Hematopoietic multipotent progenitor cell treated with erythropoietin and hydrocortisone succinate and interleukin-3 and kit ligand, for 17 days (in vitro differentiated cells): ENCODE measurements at places on chromosomes 7 and 10.

GRCh38 chr7:117134411-117134810 is 181.1 kb downstream of the ST7 start:
- no peak for DNase-seq

DNA sequence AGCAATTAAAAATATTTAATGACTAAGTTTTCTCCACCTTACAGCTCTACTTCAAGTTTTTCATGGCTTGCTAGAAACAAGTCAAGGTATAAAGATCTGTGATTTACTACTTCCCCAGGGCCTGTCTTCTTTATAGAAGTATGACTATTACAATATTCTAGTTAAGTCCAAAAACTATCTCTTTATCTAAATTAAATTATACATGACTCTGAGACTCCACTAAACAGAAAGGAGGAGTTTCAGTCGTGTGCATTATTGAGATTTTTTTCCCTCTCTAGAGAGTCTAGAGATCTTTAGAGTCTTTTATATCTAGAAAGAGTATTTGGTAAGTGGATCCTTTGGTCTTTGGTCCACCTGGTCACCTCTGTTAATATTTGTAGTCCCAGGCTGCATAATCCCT is 100.7 kb downstream of the SEMA3E start:
- no peak for DNase-seq

DNA sequence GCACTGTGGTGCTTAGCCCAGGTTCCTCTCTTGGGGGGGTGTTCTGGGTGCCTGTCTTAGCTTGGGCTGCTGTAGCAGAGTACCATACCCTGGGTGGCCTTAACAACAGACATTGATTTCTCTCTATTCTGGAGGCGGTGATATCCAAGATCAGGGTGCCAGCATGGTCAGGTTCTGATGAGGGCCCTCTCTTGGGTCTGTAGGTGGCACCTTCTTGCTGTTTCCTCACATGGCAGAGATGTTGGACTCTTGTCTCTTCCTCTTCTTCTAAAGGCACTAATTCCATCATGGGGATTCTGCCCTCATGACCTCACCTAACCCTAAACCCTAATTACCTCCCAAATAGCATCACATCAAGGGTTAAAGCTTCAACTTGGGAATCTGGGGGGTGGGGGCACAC is 19.9 kb upstream of the CRHR2 start:
- no peak for DNase-seq

GRCh38 chr10:112362833-112363232 is 11.1 kb upstream of the ACSL5 start:
- DNase-seq = no peak

DNA sequence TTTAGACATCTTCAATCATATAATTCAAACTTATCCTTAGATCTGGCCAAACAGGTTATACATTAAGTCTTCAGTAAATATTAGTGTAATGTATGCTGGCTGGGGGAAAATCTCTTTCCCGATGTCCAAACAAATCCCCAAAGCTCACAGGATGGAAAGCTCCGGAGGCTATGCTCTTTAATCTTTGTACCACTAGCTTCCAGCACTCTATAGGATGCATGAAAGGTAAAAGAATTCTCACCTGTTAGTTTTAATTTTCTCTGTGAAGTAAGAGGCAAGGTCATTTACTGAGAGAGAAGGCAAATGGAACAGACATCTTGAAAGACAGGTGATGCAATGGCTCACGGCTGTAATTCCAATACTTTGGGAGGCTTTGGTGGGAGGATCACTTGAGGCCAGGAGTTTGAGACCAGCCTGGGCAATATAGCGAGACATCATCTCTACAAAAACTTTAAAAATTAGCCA is 99.8 kb upstream of the KIF5B start:
- DNase-seq = no peak

- no peak for DNase-seq
Measured at GRCh38 chr10:131742500-131742951, 158.3 kb upstream of the PPP2R2D start.

- DNase-seq = no peak
Measured at GRCh38 chr10:87675396-87676376, 16.0 kb downstream of the PAPSS2 start.

DNA sequence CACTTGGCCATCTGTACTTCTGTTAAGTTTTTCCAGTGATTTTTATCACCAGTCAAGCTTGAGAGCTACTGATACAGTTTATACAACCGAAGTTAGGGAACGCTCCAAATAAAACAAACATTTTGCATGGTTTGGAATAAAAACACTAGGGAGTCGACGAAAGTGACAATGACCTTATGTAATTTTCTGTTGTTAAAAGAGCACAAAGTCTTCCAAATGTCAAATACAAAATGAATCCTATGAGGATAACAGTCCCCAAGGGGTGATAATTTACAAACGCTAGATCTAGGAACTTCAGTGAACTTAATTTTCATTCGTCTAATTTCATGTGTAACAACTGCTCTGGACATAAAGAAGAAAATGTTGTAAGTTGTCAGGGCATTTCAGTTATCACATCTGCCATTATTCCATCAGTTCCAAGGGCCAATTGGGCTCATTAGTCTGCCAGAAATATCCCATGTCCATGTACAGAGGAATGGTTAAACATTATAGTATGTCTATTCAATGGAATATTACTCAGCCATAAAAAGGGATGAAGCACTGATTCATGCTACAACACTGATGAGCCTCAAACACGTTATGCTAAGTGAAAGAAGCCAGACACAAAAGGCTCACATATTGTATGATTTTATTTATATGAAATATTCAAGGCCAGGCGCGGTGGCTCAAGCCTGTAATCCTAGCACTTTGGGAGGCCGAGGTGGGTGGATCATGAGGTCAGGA is 38.0 kb upstream of the CYTH3 start:
- no peak for DNase-seq

DNA sequence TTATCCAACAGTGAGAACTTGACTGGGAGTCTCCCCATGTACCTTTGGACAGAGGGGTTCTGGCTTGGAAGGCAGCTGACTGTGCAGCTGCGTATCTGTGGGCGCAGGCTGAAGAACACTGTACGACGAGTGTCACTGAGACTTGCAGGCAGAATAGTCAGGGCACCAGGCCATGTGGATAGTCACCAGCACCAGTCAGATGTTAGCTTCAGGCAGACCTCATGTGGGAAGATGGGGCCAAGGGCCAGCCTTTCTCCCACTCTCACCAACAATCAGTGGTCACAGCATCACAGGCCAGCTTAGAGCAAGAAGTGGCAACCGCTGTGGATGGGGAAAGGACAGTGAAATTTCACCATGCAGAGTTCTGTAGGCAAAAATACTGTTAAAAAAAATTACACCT is 43.4 kb upstream of the GJD4 start:
- no peak for DNase-seq

- no peak for DNase-seq
Measured at GRCh38 chr10:121096617-121097431, 245.7 kb downstream of the WDR11 start.

DNA sequence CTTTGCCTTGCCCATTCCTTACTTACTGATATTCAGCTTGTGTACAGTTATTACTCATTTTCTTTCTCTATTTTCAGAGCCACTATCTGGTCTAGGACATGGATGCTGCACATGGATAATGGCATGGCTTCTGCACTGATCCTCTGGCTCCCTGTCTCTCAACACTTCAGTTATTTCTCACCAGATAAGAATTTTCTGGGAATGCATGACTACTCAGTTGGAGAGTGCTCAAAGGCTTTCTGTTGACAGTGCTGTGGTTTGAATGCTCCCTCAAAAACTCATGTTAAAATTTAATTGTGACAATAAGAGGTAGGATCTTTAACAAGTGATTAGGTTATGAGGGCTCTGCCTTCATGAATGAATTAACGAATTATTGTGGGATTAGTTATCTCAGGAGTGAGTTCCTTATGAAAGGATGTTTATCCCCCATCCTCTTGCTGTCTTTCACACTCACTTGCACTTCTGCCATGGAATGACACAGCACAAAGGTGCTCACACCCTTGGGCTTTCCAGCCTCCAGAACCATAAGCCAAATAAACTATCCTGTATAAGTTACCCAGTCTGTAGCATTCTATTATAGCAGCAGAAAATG is 16.1 kb upstream of the PIK3CG start:
- no peak for DNase-seq

GRCh38 chr7:602341-603141 is 82.9 kb upstream of the PDGFA start:
- DNase-seq = no peak

DNA sequence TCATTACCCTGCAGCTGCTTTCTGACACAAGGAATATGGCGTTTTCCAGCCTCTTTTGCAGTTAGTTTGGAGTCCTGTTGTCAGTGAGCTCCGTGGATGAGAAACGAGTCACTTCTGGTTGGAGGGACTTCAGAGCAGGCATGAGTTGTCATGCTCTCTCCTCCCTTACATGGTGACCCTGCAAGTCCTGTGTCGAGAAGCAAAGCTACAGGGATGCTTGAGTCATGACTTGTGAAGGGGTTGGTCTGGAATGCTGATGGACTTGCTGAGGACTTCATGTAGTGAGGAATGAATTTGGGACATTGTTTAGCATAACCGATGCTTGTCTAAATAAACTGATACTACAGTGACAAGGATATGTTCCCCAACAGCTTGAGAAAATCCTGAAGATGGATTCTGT is 108.8 kb downstream of the ADCYAP1R1 start:
- DNase-seq = no peak

DNA sequence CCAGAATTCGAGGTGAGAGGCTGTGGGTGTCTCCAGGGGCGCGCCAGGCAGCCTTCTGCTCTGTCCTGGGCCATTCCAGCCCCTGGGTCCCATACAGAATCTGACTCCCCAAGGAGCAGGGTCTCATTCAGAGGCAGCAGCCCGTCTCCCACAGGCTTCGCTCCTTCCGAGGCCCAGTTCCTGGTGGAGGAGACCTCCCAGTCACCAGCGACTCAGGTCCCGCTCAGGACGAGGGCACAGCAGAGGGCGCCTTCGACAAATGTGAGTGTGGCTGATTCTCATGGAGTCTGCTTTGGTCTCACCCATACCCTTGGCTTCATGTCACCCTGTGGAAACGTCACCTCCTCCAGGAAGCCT is 81.8 kb upstream of the GPR26 start:
- no peak for DNase-seq

- no peak for DNase-seq
Measured at GRCh38 chr7:25807086-25807611, 344.8 kb upstream of the NFE2L3 start.

DNA sequence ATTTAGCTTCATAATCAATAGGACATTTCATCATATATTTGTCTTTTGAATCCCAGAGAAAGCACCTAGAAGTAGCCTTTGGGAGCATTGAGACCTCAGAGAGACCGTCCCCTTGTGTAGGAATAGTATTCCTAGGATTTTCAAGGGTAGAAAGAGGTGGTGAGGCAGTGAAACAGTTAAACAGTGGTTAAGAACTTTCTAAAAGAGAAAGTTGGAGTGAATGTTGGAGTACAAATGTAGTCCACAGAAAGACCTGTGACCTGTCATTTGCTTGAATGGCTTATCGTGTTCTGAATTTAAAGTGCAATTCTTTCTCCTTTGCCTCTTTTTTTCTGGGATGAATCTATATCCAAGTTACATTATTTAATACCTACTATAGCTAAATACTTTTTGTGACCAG is 30.0 kb downstream of the GBF1 start:
- DNase-seq = no peak

DNA sequence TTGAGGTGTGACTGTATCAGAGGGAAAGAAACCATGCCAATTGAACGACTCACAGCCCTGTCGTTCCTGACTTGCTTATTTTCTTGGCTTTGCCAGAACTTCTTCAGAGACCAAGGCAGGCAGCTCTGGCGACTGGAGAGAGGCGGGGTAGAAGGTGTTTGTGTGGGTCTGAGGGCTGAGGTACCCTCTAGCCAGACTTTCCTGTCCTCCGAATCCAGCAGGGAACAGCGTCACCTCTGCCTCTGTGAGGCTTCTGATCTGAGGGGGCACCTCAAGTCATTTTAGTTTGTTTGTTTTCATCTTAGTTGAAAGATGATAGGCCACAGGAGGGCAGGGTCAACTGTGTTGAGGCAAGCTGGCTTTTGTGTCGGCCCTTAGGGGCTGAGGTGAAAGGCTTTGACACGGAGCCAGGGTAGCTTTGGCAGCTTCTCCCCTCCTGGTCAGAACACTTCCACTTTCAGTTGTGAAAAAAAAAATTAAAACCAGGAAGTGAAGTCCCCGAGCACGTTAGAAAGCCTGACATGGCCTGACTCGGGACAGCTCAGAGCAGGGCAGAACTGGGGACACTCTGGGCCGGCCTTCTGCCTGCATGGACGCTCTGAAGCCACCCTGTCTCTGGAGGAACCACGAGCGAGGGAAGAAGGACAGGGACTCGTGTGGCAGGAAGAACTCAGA is 1.9 kb downstream of the ACSL5 start:
- DNase-seq = peak; percentile 59

DNA sequence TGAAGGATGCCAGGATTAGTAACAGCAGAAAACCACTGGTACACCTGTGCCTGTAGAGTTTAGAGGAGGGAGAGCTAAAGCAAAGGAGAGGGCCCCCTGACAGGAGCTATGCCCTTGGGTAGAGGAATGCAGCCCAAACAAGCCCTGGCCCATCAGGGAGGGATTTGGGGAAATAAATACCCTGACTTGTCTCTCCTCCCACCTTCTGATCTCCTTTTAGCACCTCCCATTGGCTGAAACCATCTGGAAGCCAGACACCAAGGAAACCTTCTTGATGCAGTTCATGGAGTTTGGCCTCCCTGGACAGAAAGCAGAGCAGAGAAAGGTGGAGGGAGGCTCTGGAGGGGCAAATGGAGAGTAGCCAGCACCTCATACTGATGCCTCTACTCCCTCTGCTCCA is 45.3 kb downstream of the ADRA2A start:
- no peak for DNase-seq

DNA sequence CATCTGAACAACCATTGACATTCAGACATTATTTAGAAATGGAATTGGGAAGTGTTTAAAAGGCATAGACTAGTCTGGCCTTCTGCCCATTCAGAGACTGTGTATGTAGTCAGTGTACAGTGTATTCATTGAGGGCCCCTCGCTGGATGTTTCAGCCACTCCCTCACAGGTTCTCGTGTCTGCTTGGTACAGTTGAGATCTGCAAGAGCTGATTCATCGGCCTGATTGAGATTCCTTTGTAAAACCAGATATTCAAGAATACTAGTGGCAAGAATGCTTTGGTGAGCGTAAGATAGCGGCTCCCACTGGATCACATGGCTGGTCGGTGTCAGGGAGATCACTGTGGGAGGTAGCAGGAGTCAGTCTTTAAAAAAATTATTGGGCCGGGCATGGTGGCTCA is 119.5 kb downstream of the TCF7L2 start:
- DNase-seq = no peak

DNA sequence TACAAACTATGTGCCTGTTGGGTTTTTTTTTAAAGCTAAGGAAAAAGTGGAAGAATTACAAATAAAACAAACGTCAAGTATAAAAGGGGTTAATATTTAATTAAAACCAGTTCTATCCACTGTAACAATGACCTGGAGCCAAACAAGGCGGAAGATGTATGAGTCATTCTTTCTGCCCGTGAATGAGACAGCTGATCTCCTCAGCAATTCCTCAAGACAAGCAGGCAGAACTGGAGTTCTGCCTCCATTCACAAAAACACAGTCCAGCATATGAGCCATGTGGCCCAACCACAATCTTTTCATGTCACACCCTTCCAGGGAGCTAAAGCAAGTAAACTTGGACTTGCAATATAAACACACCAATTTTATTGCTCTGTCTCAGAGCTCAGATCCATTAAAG is 8.4 kb downstream of the ETV1 start:
- DNase-seq = no peak

- no peak for DNase-seq
Measured at GRCh38 chr7:82221152-82221674, 222.4 kb downstream of the CACNA2D1 start.

GRCh38 chr7:157926107-157926506 is 589.3 kb downstream of the DNAJB6 start:
- no peak for DNase-seq
